ENCODE measurements at places on chromosomes 2 and 18. TPM values are rescaled to one million over a fixed set of nuclear protein-coding genes. Genes with fewer than 3 reads are reported as not detected.

Gene CENPA
- not detected for total RNA-seq

Gene TRIM54
- not detected for total RNA-seq

Gene CAPN10
- 21.3 TPM for total RNA-seq

Gene MALT1
- total RNA-seq: 26.6 TPM

Gene EXOC6B
- total RNA-seq: 47.2 TPM

Gene NEU2
- not detected for total RNA-seq

Gene GREB1L
- 14.9 TPM for total RNA-seq

Gene CBLN2
- not detected for total RNA-seq

Gene CCDC93
- total RNA-seq: 18.8 TPM

Gene OXER1
- total RNA-seq: 0.93 TPM

Gene ADGRF3
- total RNA-seq: not detected

Gene CNNM3
- 10.4 TPM for total RNA-seq

Gene SULT1C4
- 7.4 TPM for total RNA-seq

Gene TTLL4
- total RNA-seq: 6.9 TPM

Gene POTEJ
- total RNA-seq: not detected

Gene ABCG8
- total RNA-seq: not detected

Gene NEDD4L
- total RNA-seq: 37.0 TPM

Gene SKOR2
- total RNA-seq: not detected

Gene FNDC4
- total RNA-seq: 7.0 TPM

Measured in gastroesophageal sphincter (tissue), 4 donors.